ENCODE measurements at places on chromosomes 1 and 21.

GRCh38 chr1:63691701-63692425 is 82.0 kb upstream of the ROR1 start:
- peak; percentile 81 for DNase-seq

GRCh38 chr1:167678422-167678821 is 43.4 kb upstream of the MPZL1 start:
- DNase-seq: no peak

DNA sequence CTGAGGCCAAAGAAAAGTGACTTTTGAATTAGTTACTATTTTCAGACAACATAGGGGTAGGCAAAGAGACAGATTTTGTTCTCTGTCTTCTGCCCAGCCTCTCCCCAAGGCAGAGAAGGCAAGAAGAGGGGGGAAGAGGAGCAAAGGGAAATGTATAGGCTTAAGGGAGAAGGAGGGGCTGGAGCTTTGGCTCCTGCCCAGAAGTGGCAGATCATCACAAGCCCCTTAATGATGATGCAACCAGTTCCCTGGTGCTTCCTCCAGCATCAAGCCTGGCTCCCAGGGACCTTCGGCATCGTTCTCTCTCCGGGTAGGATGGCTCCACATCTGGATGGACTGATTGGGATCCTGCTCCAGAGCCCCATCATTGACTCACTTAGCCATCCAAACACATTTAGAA is 112.8 kb downstream of the KCND3 start:
- DNase-seq: no peak

DNA sequence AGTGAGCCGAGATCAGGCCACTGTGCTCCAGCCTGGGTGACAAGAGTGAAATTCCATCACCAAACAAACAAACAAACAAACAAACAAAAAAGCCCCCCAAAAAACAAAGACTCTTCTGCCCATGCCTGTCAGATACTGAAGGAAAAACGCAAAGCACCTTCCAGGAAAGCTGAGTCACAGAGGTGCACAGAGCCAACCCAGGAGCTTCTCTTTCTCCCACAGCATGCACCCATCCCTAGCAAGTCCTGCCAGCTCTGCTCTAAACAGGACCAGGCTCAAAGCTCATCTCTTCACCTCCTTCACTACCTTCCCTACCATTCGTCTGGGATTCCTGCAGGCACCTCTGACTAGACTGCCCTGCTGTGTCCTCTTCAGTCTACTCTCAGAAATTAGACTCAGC is 46.5 kb downstream of the ETS2 start:
- DNase-seq: no peak

- DNase-seq: no peak
These were observed 68.5 kb upstream of the TRAPPC10 start for GRCh38 chr21:43943512-43944077.

DNA sequence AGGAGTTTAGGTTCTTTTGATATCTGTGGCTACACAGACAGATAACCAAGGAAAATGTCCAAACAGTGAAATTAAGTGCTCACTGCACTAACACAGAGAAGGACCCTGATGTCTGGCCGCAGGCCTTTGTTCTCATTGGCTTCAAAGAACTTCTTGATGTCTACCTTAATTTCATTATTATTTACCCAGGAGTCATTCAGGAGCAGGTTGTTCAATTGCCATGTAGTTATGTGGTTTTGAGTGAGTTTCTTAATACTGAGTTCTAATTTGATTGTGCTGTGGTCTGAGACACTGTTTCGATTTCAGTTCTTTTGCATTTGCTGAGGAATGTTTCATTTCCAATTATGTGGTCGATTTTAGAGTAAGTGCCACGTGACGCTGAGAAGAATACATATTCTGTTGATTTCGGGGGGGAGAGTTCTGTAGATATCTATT is 15.2 kb upstream of the LGALS8 start:
- no peak for DNase-seq

DNA sequence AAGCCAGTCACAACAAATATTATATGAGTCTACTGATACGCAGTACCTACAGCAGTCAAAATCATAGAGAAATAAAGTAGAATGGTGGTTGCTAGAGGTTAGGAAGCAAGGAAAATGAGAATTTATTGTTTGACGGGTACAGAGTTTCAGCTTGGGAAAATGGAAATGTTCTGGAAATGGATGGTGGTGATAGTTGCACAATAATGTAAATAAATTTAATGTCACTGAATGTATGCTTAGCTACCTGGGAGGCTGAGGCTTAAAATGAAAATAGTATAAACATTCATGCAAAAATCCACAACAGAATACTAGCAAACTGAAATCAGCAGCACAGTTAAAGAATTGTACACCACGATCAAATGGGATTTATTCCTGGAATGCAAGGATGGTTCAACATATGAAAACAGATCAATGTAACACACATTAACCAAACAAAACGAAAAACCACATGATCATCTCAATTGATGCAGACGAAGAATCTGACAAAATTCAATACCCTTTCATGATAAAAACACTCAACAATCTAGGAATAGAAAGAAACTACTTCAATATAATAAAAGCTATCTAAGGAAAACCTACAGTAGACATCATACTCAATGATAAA is 10.7 kb downstream of the TUT4 start:
- DNase-seq: no peak
